Endothelial cell (in vitro differentiated cells): ENCODE measurements at places on chromosomes 2 and 18.

DNA sequence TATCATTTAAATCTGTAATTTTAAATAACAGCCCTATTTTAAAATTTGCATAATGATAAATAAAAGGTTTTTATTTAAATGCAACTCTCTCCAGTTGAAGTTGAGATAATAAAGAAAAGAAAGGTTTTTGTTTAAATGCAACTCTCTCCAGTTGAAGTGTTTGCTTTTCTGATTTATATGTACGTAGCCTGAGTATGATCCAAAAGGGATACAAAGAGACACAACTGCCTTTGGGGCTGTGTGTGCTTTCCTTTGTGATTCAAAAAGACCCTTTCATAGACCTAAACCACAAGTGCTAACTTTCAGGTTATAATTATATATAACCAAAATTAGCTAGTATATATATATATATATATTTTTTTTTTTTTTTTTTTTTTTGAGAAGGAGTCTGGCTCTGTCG is 76.2 kb upstream of the MFF start:
- no peak for DNase-seq

- DNase-seq = no peak
Measured at GRCh38 chr2:227971619-227972230, 100.3 kb downstream of the DAW1 start.

DNA sequence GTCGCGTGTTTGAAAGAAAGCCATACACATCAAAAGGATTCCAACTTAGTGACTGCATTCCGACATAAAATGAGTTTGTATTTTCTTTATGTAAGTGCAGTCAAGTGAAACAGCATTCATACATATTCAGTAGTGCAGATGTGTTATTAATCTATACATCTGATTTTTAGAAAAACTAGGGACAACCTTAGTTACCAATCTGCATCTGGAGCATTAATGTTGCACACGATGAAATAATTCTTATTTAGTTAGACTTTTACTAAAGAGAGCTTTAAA is 1.9 kb downstream of the GORASP2 start:
- DNase-seq = no peak

DNA sequence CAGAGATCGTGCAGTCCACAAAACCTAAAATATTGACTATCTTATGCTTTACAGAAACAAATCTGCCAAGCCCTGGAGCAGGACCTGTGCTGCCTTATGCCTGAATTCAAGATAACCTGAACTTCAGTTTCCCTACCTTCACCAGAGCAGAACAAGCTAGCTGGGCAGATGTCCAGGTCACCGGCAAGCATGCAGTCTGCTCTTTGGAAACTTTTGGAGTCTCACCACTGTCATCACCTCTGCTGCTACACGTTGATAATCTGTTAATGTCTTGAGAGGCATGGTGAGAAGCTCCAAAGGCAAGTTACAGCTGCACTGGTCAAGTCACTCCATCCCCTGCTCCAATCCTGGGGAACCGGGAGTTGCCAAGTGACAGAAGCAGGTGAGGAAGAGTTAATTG is 354.2 kb downstream of the RBM43 start:
- DNase-seq = no peak

DNA sequence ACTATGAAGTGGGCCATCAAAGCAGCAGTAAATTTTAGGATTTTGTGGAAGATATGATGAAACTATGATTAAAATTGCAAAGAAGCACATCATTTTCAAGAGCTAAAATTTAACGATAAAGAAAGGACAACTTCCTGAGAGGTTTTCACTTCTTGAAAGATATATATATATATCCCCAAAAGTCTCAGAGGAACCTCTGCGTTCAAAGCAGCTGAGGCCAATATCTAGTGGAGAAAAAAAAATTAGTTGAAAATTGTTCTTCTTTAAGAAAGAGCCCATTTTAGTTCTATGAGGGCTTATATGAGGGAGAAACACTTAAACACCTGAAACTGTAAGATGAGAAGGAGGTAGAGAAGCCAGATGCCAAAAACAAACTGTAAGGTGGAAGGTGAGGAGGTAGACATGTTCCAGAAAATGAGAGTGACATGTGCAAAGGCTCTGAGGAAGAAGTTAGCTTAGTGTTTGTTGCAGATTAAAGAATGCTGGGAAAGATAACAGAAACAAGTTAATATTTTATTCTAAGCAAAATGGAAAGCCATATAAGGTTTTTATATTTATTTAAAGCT is 72.9 kb upstream of the VRK2 start:
- no peak for DNase-seq

- DNase-seq = no peak
Measured at GRCh38 chr18:69021211-69021805, 223.4 kb downstream of the CCDC102B start.

GRCh38 chr2:43270930-43271615 is 44.7 kb upstream of the ZFP36L2 start:
- DNase-seq = no peak

DNA sequence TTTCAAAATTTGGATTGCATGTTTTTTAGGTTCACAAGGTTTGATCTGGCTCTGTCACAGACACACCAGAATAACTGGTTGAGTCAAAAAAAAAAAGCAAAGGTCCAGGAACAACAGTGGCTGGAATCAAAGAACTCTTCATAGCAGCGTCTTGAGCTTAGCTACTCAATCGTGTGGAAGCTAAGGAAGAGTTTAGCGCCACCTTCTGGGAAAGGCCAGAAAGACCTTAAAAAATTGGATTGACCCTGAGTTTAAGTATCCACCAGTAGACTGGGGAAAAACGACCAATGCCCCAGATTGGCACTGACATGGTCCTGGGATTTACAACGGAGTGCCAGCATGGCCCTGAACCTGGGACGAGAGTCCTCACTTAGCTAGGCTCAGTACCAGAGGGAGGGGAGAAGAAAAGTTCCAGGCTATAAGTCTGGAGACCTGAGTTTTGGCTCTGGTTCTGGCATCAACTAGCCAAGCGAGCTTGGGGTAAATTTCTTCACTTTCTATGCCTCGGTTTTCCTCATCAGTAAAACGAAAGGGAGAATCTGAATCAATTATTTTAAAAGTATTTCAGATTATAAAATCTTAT is 71.1 kb upstream of the TFCP2L1 start:
- DNase-seq = peak; percentile 67

DNA sequence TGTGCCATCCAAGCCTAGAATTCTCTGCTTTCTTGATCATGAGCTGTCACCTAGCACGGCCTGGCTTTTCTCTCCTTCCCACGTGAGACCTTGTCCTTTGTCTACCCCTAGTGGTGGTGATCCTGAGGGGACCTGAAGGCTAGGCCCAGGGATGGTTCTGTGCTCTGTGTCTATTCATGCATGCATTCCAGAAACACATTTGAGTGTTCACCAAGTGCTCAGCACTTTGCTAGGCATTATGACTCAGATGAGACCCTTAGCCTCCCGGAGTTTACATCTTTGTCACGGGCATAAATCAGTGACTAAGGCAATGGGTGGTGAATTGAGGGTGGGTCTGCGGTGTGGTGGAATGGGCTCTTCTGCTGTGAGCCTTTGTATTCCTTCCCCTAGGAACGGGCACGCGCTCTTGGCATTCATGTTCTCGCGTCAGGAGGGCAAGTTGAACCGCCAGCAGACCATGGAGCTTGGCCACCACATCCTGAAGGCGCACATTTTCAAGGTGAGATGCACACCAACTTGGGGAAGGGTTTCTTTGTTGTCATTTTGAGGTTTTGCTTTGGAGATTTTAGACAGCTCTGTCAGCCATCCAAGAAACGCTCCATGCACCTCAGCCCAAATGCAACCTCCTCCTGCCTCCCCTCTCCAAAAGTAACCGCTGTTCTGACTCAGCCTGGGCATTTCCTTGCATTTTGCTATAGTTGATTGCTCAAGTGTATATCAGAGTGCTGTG is 100.9 kb downstream of the WDSUB1 start:
- DNase-seq = peak; percentile 16

DNA sequence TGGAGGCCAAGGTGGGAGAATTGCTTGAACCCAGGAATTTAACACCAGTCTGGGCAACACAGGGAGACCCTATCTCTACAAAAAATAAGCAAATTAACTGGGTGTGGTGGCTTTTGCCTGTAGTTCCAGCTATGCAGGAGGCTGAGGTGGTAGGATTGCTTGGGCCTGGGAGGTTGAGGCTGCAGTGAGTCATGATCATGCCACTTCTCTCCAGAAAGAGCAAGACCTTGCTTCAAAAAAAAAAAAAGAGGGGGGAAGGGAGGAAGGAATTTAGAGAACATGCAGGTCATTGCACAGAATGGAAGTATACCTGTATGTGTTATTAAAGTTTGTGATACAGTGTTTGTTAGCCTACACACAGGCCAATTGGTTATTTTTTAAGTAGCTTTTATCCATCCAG is 25.8 kb downstream of the PKP4 start:
- no peak for DNase-seq

- no peak for DNase-seq
Measured at GRCh38 chr2:56315376-56315775, 131.6 kb downstream of the CCDC85A start.

- no peak for DNase-seq
Measured at GRCh38 chr2:127906206-127906926, 20.6 kb upstream of the AMMECR1L start.

- no peak for DNase-seq
Measured at GRCh38 chr18:48932462-48932818, 18.3 kb downstream of the SMAD7 start.

DNA sequence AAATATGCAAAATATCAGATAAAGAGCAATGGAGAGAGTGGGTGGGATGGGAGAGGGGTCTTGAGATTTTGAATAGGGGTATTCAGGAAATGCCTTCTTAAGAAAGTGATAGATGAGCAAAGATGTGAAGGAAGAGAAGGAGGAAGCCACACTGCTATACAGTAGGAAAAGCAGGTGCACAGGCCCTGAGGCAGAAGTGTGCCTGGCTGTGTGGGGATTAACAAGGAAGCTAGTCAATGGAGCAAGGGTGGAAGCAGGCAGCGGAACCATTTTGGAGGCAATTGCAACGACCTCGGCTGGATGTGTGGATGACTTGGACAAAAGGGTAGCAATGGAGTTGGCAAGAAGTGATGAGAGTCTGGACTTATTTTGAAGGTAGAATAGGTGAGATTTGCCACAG is 11.0 kb upstream of the CNGA3 start:
- DNase-seq = no peak

DNA sequence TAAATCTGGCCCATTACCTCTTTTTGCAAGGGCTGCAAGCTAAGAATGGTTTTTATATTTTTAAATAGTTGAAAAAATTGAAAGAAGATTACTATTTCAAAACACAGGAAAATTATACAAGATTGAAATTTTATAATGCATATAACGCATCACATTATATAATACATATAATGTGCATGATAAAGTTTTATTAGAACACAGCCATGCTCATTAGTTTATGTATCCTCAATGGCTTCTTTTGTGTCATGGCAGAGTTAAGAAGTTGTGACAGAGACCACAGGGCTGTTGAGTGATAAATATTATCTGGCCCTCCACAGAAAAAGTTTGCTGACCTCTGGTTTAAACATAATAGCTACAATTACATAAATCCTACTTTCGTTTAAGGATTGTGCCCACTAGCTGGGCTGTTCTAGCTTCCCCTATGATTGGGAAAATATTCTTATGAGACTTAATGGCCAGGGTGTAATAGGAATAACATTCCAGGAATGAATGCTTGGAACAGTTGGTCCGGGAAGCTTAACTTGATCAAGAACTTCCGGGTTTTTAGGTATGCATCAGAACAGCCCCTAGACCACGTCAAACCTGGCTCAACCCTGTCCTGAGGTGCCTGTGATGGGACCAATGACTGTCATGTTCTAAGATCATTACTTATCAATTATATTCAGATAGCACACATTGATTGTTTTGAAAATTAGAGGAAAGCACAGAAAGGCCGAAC is 98.7 kb upstream of the LPIN2 start:
- DNase-seq = no peak

DNA sequence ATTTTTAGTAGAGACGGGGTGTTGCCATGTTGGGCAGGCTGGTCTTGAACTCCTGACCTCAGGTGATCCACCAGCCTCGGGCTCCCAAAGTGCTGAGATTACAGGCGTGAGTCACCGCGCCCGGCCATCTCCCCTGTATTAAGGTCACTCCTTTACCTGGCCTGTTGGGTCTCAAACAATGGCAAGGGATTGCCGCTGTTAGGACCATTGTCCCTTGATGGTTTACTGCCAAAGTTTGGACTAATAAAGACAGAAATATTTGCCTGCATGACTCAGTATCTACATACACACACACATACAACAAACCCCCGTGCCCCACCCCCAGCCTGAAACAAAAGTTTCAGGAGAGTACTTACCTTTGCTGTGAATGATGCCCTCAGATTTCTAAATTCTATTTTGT is 16.5 kb downstream of the PARD3B start:
- DNase-seq = no peak

GRCh38 chr18:11316546-11316945 is 167.2 kb upstream of the PIEZO2 start:
- DNase-seq = no peak

DNA sequence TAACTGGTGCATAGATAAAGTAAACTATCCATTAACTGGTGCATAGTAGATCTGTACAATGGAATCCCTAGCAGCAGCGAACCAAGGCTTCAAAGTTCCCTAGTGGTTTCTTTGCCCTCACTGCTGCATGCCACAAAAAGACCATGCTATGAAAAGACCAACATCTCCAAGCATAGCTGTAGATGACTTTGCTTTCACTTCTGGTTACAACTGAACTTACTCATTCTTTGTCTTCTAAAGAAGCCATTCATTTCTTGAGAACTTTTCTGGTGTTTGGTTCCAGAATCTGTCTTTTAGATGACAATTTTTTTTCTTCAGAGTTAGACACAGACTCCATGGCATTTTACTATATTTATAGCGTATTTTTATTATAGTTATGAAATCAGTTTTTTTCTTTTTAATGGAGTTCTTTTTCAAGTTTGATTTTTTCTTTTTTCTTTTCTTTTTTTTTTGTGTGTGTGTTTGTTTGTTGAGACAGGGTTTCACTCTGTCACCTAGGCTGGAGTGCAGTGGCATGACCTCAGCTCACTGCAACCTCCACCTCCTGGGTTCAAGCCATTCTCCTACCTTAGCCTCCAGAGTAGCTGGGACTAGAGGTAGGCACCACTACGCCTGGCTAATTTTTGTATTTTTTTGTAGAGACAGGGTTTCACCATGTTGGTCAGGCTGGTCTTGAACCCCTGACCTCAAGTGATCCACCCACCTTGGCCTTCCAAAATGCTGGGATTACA is 63.6 kb downstream of the SLC35F5 start:
- DNase-seq = no peak

GRCh38 chr18:77206676-77207374 is 42.8 kb upstream of the GALR1 start:
- no peak for DNase-seq

GRCh38 chr2:134745023-134745422 is 26.2 kb upstream of the TMEM163 start:
- no peak for DNase-seq

GRCh38 chr2:47798631-47799030 is 15.7 kb downstream of the MSH6 start:
- DNase-seq = no peak

GRCh38 chr2:237315170-237315828 is 98.7 kb downstream of the COL6A3 start:
- no peak for DNase-seq

GRCh38 chr18:24456549-24456948 is 3.9 kb upstream of the HRH4 start:
- DNase-seq = no peak

GRCh38 chr18:72942766-72943165 is 75.0 kb upstream of the NETO1 start:
- no peak for DNase-seq

GRCh38 chr2:238854699-238855229 is 6.9 kb downstream of the TWIST2 start:
- DNase-seq = no peak

GRCh38 chr2:30620102-30620501 is 173.1 kb downstream of the LCLAT1 start:
- DNase-seq = no peak
